ENCODE measurements at places on chromosomes 3 and 15. TPM values are rescaled to one million over a fixed set of nuclear protein-coding genes. Genes with fewer than 3 reads are reported as not detected.

DNA sequence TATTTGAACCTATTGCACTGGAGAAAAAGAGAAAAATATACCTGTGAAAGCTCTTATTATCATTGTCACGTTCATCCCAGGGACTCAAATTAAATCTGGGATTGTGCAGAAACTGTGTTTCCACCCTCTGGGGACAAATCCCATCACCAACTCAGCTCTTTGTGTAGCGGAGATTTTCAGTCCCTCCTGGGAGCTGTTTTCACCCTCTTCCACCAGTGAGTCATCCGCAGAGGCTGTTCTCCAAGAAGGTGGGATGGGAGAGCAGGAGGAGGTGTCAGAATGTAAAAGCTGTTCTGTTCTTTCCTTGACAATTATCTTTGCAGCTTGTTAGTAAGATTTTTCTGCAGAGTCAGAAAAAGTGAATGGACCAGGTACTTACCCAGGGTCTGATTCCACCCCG is 28.0 kb downstream of the SV2B start:
- DNase-seq, result no peak

DNA sequence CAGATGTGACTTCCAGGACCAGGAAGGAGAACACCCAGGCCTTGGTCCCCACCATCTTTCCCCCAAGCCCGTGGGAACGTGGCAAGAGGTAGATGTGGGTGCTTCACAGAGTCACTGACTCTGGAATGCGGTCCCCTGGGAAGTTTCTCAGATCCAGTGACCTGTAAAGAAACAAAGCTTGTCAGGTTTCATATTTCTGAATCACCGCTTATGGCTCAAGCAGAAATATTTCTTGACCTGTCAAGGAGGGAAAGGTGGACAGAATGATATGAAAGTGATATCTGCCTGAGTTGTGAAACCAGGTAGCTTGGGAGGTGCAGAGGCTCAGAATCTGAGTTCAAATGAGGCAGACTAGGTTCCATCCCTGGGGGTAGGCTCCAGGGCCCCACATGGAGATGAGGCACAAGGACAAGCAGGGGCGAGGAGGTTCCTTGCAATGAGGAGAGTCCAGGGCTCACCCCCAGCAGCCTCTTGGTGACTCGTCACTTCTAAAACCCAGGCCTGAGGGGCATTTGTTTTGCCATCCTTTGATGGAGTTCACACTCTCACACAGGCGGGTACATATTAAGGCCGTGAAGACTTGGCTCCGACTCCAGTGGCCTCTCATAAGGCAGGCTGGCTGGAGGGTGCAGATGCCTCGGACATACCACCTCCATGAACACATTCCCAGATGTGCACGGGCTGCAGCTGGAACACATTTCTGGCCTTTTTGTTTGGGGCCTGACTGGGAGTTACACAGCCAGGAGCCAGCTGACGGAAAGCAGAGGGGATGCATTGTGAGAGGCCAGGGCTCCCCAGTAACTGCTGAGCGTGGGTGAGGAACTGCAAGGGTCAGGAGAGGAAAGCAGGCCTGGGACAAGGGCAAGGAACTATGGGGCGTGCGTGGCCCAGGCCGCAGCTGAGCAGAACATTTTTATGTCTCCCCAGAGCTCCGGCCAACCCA is 1.3 kb downstream of the CILP start:
- DNase-seq, result no peak

DNA sequence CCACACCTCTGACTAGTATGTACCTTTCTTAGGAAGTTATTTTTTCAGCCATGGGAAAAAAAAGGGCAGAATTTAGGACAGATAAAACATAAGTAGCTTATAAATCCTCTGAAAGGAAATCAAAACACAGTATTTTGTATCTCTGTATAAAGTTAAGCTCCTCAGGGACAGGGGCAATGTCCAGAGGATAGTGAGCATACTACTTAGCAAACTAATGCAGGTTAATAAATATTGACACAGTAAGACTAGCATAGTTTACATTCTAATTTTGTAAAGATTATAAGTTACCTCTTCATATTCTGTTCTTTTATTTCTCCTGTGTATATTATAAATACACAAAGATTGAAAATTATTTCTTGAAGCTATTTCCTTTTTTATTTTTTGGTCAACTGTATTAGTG is 2.1 kb downstream of the UBE3A start:
- no peak for DNase-seq

DNA sequence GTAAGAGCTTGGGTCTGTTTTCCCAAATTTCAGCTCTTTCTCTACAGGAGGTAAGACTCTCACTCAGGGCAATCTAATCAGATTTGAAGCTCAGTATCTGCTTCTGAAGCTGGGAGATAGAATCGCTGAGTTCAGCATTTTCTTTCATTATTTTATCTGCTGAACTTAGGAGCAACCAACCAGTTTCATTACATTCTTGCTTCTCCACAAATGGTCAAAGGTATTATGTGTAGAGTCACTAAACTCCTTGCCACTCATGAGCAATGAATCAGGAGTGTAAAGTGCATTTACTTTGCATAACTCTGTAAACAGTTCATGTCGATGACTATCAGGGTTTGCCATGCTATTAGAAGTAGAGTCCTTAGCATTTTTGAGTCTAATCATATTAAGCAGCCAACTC is 249.4 kb downstream of the CHL1 start:
- no peak for DNase-seq

GRCh38 chr3:47573190-47574172 is 5.2 kb downstream of the CSPG5 start:
- DNase-seq, result no peak

DNA sequence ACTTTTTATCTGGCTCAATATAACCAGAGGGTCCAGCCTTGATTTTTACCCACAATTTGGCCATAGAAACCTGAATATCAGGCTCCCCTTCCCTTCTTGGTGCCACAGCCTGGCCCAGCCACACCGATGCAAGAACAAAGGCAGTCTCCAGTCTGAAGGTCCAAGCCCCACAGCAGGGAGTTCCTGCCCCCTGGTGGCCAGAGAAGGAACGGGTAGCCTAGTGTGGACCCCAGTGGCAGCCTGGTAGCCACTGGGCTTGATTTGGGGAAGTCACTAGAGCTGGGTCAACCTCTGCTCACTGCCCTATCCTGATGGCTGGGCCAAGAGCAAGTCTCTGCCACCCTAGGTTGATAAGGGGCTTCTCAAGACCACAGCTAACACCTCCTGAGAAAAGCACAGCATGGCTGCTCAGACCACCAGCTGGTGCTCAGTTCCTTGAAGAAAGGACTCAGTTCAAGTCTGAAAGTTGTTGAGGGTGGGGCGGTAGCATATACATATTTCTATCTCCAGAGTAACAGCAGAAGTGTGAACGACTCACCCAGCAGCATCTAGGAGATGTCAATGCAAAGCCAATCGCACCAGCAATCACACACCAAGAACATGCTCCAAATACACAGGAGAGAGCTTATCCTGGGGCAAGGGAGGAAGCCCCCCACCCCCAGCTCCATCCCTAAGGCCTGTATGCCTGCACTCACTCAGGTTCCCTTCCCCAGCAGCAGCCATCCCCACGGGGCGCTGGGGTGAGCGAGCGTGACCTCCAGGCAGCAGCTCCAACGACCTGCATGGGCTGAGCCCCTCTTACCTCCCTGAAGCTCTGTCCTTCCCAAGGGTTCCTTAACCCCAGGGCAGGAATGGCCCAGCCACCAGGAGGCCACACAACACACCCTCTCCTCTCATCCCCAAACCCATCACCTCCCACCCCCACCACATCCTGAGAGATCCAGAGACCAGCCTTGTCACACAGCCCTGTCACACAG is 7.6 kb downstream of the PFKFB4 start:
- no peak for DNase-seq

DNA sequence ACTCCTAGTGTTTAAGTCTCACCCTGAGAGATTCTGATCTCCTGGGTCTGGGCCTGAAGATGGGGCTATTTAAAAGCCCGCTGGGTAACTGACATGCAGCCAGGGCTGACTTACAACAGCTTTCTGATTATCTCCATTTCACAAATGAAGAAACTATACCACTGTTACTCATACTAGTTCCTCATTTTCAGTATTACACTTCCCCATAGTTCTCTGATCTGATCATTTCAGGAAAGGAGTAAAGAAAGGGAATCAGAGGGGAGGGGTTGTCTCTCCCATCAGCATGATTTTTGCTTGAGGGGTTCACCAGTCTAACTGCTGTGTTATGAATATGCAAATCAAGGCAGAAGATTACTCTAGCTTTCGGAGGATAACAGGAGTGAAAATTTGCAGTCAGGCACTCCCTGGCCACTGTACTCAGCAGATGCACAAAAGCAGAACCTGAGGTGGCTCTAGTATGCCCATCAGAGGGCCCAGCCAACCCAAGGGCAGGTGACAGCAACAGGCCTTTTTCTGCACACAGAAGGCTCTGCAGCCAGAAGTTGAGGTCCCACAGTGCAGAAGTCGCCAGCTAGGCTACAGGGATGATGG is 59.4 kb downstream of the DAPK2 start:
- no peak for DNase-seq

- no peak for DNase-seq
These were observed 90.8 kb upstream of the PFN2 start for GRCh38 chr3:150061288-150062024.

- DNase-seq, result no peak
These were observed 172.6 kb downstream of the GOLGA6L6 start for GRCh38 chr15:20368974-20369373.

DNA sequence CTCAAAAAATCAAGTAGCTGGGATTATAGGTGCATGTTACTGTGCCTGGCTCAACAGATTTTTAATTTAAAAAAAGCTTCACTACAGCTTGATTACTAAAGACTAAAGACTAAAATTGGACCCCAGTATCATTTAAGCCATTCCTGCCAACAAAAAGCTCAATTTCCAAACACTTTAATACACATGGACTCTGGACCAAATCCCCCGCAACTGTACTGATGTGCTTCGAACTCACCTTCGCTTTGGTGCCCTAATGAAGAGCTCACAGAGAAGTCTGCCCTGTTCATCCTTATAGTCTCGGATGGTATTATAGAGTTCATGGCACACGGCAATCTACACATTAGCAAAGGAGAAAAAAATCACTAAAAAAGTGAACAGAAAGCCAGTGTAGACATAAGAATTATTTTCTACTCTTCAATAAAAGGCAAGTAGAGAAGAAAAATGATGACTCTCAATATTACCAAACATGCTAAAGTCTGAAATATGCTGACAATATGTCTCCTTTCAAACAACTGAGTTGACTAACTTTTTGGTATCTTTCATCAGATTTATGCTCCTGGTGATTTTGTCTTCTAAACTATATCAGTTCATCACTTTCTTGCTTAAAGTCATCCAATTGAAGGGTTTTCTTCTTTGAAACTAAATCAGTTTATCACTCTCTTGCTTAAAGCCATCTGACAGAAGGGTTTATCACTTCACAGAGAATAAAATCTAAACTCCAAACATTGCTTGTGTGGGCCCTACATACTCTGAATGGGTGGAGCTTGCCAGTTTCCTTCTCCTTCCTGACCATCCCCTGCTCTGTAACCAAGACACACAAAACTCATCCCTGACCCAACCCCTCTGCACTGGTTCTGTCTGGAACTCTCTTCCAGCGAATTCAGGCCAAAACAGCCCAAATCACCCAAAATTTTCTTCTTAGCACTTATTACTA is 7.2 kb downstream of the PBRM1 start:
- DNase-seq, result no peak

DNA sequence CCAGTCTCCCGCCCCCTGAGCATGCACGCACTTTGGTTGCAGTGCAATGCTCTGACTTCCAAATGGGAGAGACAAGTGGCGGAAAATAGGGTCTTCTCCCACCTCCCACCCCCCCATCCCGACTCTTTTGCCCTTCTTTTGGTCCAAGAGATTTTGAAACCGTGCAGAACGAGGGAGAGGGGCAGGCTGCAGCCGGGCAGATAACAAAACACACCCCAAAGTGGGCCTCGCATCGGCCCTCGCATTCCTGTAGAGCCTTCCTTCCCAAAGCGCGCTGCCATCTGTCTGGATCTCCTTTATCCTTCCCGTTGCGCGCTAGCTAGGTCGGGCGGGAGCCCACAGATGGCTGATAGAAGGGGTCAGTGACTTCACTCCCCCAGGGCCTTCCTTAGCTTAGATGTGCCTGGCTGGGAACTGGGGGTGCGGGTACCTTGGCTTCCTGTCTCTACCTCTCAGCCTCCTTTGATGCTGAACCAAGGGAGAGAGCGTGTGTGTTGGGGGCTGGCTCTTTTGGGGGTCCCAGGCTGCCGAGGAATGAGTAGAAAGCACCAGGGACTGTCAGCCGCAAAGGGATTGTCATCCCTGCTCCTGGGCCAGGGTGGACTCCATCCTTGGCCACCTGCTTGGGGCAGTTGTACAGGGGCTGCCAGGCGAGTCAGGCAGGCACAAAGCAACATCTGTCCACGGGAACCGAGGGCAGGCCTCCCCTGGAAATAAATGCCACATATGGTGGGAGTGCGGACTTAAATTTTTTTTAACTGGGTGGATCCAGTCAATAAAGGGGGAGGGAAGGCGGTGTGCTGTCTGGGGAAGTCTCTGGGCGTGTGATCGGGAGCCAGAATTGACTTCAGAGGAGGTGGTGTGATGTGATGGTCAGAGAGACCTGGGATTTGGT is 1.8 kb downstream of the SMAD3 start:
- DNase-seq, result no peak

DNA sequence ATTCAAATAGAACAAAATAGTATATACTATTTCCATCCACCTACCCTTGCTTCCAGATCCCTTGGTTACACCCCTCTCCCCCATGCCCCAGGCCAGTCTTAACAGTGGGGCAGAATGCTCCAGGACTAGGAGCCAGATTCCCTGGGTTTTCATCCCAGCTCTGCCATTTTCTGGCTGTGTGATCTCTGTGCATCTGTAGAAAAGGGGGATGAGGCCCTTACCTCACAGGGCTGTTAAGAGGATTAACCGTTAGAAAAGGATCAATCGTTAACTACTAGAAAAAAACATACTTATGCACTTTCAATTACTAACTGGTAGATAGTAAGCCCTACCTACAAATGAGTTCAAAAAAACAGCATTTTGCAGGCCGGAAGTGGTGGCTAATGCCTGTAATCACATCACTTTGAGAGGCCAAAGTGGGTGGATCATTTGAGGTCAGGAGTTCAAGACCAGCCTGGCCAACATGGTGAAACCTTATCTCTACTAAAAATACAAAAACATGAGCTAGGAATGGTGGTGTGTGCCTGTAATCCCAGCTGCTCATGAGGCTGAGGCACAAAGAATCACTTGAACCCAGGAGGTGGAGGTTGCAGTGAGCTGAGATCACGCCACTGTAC is 11.7 kb downstream of the EBLN2 start:
- no peak for DNase-seq

- no peak for DNase-seq
These were observed 8.6 kb downstream of the ZXDC start for GRCh38 chr3:126466886-126467610.

DNA sequence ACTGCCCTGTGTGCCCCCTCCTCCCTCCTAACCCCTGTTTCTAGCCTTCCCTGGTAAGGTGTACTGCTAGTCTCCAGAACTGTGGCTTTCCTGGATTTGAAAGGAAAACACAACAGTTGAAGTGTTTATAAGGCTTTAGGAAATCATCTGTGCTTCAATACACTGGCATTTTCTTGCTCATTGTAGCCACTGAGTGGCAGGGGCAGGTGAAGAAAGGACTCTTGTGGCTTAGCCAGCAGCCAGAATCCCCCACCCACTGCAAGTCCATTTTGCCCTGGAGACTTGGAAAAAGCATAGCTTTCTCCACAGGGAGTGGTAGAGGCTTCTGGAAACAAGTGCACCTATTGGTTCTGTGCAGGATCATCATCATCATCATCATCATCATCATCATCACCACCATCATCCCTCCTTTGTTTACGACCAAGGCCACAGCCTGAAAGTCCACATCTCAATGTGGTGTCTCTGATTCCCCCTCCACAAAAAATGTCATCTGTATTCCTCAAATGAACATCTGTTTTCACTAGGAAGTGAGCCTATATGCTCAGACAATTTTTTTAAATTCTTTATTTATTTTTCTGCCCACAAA is 33.4 kb downstream of the AQP9 start:
- no peak for DNase-seq

Gene SMCO1
- not detected for total RNA-seq

Gene IFT122
- 10.6 TPM for total RNA-seq

Gene MBD4
- total RNA-seq, result 24.0 TPM

Gene TOPAZ1
- not detected for total RNA-seq
